ENCODE measurements at places on chromosomes 2 and 18. TPM values are rescaled to one million over a fixed set of nuclear protein-coding genes. Genes with fewer than 3 reads are reported as not detected.

Gene VWC2L
- total RNA-seq = not detected

- no peak for DNase-seq
Observed at GRCh38 chr2:220191031-220191430, 563.6 kb downstream of the SLC4A3 start.

Gene CACNB4
- total RNA-seq = 2.3 TPM

Gene CDK15
- total RNA-seq = not detected

GRCh38 chr2:197322724-197323720 is 12.4 kb upstream of the ANKRD44 start:
- DNase-seq = no peak

- DNase-seq = no peak
Observed at GRCh38 chr2:21038403-21039073, 5.3 kb downstream of the APOB start.

- no peak for DNase-seq
Observed at GRCh38 chr2:203404996-203405395, 76.8 kb downstream of the ABI2 start.

GRCh38 chr18:68417166-68417799 is 297.6 kb downstream of the TMX3 start:
- DNase-seq = no peak

GRCh38 chr18:76801567-76802505 is 20.5 kb upstream of the ZNF236 start:
- DNase-seq = peak; percentile 56

Data from progenitor cell of endocrine pancreas (in vitro differentiated cells).